ENCODE measurements at places on chromosomes 7 and 10.

- DNase-seq, result no peak
These were observed 161.1 kb downstream of the CRPPA start for GRCh38 chr7:16260236-16260728.

DNA sequence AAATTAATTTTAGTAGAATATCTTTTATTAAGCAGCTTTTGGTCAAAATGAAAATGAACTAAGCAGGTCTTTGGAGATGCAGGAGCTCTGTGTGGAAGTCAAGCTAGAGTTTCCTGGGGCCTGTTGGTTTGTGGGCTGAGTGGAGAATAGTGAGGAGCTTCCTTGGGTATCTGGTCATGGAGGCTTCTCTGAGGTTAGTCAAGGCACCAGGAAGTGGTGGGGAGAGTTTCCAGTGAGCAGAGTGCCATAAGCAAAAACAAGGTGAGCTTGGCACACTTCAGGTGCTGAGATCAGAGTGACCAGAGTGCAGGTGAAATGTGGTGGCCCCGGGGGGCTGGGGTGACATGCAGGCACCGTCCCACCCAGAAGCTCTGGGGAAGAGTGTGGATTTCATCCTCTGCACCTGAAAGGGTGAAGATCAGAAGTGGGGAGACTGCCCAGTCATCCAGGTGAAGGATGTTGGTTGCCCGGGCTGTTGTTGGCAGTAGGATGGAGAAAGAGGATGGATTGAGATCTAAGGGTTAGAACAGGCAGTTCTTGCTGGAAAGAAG lies 77.4 kb downstream of the WDR37 start:
- DNase-seq, result no peak

GRCh38 chr10:88152728-88153133 lies 289.3 kb downstream of the PTEN start:
- DNase-seq, result peak; percentile 70

DNA sequence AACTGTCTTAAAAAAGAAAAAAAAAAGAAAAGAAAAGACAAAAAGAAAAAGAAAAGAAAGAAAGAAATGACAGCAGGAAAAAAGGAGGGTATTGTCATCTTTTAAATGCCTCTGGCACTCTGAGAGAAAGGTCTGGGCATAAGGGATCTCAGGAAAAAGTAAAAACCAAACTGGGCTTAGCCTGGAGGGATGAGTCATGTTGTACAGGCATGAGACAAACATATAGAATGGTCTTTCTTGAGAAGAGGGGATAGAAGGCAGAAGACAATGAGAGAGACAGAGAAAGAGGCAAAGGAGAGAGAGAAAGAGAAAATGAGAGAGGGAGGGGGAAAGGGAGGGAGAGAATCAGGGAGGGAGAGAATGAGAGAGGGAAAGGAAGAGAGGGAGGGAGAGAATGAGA lies 32.3 kb upstream of the KCNMA1 start:
- DNase-seq, result no peak
